ENCODE measurements at places on chromosomes 6 and 20.

- DNase-seq = no peak
Observed at GRCh38 chr6:148520109-148520841, 177.6 kb downstream of the SASH1 start.

- no peak for DNase-seq
Observed at GRCh38 chr6:158737710-158738615, 81.2 kb downstream of the EZR start.

- DNase-seq = no peak
Observed at GRCh38 chr6:157267654-157268053, 55.7 kb downstream of the TMEM242 start.

DNA sequence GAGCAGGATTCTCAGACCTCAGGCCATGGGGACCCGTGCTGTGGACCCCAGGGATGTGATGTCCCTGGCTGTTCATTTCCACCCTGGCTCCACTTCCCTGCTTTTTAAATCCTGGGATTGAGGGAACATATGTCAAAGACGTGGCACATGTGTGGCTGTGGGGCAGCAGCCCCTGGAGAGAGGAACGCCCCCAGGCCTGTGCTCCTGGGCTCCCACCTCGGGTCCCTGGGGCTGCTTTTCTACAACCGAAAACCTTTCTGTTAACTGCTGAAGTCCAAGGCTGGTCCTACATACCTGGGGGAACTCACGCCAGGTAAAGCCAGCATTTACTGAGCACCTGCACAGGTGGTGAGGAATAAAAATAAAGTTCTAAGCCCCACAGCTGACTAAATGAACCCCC lies 102.3 kb upstream of the FRMD1 start:
- DNase-seq = no peak

GRCh38 chr20:51029963-51030920 lies 7.3 kb upstream of the KCNG1 start:
- no peak for DNase-seq

- no peak for DNase-seq
Observed at GRCh38 chr6:73028124-73028766, 197.1 kb downstream of the KHDC1L start.

- no peak for DNase-seq
Observed at GRCh38 chr6:129643968-129644367, 66.0 kb downstream of the ARHGAP18 start.

GRCh38 chr6:87575423-87575822 lies 14.4 kb downstream of the RARS2 start:
- DNase-seq = no peak

DNA sequence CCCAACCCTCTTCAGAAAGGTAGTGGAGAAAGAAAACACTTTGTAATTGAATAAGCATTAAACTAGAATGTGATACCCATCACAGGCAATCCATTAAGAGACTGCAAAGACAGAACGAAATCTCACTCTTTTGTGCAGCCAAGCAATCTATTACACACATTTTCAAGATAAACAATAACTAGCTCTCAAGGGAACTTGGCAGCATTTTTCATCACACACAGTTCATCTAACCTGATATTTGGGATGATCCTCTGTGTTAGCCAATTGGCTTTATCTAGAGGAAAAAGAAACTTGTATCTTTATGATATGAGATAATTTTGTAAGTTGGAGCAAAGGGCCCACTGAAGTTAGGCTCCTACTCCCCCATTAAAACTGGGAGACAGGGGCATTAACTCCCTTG lies 1.5 kb upstream of the GZF1 start:
- DNase-seq = no peak

DNA sequence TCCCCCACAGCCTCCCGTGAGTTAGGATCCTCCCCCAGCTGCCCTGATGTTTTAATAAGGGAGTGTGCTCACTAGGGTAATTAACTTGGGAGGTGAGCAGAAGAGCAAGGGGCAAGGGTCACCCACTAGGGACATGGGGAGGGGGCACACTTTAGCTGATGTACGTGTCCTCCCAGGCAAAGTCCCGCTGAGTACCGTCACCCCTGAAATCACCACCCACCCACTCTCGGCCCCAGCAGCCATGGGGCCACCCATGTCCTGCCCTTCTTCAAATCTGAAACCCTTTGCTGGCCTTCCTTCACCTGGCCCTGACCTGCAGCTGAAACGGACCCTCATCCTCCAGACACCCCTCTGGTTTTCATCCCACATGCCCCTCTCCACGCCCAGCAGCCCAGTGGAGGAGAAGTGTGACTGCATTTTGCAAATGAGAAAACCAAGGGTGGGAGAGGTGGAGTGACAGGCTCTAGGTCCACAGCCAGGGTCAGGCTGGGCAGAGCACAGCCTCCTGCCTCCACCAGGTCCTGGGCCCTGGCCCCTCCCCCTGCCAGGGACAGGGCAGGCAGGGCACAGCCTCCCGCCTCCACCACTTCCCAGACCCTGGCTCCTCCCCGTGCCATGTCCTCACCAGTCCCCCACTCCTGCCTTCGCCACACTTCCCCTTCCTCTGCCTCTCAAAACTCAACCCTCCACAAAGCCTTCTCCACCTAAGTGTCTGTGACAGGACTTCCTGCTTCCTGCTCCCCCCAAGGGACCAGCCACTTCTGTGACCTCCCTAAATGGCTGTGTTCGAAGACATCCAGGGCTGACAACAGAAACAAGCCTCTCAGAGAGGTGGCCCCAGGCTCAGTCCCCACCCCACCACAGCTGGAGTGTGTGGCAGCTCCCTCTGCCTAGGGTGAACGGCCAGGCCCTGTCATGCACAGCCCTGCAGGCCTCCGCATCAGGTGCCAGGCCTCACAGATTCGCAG lies 15.1 kb downstream of the ACSS1 start:
- DNase-seq = no peak

DNA sequence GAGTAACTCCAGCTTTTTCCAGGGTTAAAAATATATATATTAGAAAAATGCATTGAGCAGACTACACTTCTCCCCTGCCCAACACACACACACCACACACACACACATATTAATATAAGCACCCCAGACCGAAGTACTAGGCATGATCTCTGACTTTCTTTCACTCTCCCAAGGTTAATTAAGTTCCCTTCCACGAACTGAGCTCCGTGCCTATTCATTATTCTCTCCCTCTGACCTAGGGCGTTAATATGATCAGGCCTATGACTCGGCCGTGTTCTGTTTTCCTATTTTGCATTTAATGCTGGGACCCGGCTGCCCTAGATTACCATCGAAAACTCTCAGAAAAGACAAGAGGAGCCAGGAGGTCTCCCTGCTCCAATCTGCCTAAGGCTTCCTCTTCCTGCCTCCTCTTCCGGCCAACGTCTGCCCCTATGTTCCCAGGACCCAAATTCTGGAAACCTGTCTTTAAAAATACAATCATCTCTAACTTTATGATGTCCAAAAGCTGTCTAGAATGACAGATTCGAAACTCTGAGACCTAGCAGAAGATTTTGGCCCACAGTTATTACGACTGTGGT lies 6.1 kb upstream of the POU3F2 start:
- no peak for DNase-seq

- no peak for DNase-seq
Observed at GRCh38 chr6:149122850-149123821, 194.4 kb upstream of the TAB2 start.

- DNase-seq = no peak
Observed at GRCh38 chr6:70474751-70475150, 61.4 kb downstream of the FAM135A start.

GRCh38 chr6:143276436-143276835 lies 174.1 kb downstream of the ADAT2 start:
- no peak for DNase-seq

DNA sequence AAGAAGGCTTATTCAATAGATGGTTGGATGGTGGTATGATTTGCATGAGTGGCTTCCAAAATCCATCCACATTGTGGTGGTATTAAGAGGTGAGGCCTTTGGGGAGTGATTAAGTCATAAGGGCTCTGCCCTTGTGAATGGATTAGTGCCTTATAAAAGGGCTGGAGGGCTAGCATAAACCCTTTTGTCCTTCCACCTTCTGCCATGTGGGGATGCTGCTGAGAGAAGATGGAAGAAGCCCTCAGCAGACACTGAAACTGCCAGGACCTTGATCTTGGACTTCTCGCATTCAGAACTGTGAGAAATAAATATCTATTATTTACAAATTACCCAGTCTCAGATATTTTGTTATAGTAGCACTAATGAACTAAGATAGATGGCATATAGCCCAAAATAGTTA lies 27.8 kb upstream of the SRPK1 start:
- no peak for DNase-seq

- DNase-seq = no peak
Observed at GRCh38 chr20:50921803-50922501, 9.3 kb downstream of the ADNP start.

DNA sequence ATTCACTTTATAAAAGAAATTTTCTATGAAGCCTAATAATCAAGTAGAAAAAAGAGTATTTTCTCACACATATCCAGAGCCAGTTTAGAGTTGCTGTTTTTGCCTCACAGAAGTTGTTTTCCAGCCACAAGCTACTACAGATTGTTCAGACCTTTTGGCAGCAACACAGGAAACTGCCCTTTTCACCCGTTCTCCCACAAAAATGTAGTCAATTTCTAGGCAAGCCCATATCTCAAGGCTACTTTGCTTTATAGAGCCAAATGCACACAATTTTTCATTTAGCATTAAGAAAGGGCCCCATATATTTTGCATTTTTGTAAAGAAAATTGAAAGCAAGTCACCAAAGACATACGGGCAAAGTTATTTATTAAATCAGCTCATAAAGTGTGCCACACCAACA lies 49.5 kb downstream of the EPB41L2 start:
- DNase-seq = no peak

DNA sequence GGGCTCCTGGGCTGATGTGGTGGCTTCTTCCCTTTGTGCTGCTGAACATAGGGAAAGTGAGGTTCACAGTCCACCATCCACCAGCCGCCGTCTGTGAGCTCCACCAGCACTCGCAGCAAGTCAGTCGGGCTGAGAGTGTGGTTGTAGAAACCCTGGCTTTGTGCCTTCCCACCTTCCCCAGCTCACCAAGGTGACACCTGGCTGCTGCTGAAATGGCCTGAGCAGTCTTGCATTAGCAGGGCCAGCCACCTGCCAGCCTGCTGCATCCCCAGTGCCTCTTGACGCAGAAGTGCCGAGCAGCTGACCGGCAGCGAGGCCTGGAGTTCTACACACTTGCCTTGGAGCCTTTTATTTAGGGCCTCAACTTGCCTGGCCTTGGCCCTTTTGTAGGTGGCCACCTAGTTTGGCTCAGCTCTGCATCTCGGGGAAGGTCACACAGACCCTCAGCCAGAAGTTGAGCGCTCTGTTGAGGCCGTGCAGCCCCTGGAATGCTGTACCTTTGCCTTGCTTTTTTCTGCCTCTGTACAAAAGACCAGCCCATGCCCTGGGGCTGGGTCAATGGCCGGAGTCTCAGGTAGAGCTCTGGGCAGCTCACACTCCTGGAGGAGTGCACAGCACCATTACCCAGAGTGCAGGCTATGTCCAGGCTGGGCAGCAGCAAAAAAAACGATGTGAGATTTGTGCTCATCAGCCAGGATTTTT lies 76.5 kb downstream of the PTPN1 start:
- no peak for DNase-seq

DNA sequence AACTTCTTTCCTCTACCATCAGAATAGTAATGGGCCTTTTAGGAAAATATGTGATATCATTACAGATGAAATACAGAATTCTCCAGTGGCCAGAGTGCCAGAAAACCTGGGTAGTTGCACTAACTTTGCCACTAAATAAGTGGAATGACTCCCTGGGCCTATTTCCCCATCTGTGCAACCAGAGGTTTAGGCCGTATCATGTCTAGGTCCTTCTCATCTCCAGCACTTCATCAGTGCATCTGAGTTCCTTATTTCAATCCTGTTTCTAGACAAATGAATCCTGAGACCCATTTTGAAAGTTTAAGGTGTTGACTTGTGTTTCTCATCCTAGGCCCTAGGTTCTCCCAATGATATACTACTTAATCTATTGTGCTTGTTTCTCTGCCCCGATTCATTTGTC lies 236.2 kb downstream of the CD83 start:
- DNase-seq = no peak

DNA sequence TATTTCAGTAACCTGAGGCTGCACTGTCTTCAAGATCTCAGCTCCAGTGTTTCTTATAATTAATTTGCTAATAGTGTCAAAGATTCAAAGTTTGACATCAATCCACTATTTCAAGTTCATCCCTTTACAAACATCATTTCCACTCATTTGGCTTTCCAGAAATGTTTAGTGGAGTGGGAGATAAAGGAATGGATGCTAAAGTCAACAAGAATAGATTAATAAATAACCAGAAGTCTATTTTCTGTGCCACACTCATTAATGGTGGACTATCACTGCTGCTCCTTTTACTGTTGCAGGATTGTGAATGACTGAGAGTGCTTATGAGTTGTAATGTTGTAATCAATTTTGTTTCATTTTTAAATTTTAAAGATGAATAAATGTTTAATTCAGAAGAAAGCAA lies 28.4 kb upstream of the EPM2A start:
- DNase-seq = no peak

DNA sequence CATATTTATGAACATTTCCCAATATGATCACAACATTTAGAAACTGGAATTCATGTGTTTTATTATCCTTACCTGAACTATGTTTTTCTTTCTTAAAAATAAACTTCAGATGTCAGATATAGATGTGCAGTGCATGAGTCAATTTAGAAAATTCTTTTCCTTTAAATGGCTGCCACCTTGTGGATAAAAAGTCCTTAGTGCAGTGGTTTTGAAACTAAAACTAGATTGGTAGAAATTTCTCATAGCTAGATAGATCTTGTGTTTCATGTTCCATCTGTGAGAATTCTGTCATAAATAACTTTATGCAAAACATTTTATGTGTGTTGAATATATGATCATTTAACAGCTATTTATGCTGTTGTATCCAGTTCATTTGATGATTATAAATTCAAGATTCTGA lies 134.9 kb downstream of the KLHL32 start:
- DNase-seq = no peak

DNA sequence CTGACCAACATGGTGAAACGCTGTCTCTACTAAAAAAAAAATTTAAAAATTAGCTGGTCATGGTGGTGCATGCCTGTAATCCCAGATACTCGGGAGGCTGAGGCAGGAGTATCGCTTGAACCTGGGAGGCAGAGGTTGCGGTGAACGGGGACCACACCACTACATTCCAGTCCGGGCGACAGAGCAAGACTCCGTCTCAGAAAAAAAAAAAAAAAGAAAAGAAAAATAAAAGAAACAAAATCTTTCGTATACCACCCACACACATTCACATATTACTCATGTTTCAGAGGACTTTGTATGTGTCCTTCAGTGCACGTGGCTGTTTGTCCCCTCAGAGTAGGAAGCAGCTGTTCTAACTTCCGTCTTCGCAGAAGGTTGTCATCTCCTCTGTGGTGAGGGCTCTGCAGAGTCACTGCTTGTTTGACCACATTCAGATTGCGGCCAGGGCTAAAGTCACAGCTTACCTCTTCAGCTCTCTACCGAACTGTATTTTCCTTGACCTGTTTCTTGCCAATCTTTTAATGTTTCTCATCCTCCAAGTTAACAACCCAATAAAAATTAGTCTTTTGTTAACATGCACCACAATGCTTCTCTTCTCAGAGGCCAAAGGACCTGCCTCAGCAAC lies 36.6 kb upstream of the HIVEP1 start:
- DNase-seq = no peak

DNA sequence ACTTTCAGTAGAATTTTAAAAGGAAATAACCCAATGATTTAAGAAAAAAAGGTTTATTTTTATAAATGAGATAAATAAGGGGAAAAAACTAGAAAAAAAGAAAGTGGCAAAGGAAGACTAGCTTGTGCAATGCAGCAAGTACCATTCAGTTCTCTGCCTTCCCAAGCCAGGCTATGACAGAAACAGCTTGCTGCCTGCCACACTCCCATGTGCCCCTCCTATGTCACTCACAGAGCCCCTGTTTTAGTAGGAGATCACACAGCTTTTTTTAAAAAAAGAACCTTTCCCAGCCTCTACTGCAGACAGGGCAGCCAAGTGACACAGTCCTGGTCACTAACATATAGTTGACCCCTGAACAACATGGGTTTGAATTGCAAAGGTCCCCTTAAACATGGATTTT lies 13.5 kb downstream of the TBC1D7 start:
- DNase-seq = no peak
